ENCODE measurements at places on chromosomes 4 and X.

DNA sequence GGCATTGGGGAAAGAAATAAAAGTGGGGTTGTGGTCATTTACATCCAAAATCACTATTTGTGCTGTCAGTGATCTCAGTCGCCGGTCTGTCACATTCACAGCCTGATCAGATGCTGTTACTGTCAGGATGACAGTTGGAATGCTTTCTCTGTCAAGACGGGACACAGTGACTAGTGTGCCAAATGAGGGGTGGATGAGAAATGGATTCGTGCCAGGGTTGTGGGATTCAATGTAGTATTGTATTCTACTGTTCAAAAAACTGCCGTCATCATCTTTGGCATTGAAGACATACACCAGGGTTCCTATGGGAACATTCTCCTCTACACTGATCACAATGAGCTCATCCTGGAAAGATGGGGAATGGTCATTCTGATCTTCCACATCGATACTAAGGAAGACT lies 171.1 kb downstream of the DCHS2 start:
- DNase-seq = no peak

DNA sequence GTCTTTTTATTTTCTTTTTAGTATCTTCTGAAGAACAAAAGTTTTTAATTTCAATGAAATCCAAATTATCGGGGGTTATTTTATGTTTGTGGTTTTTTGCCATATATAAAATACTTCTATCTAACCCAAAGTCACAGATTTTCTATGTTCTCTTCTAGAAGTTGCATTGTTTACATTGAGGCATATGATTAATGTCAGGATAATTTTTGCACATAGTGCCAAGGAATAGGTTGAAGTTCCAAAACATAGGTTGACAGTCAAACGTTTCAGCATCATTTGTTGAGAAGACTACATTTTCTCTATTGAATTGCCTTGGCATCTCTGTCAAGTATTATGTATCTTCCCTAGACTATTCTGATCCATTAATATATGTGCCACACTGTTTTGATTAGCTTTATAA lies 64.5 kb downstream of the ANKRD17 start:
- no peak for DNase-seq

DNA sequence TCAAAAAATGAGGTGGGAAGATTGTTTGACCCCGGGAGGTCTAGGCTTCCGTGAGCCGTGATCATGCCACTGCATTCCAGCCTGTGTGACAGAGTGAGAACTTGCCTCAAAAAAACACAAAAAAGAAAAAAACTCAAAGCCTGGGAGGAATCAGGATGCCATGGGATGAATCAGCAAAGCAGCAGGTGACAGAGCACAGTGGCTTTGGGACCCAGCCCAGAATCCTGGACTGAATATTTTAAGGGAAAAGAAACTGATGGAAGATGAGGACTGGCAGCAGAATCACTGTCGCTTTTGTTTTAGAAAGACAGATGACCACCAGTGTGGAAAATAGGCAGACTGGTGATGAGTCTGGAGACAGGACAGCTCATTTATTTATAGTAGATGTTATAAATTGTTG lies 16.6 kb downstream of the S100G start:
- DNase-seq = peak; percentile 26

- no peak for DNase-seq
Measured at GRCh38 chr4:151782296-151782695, 21.5 kb upstream of the GATB start.

DNA sequence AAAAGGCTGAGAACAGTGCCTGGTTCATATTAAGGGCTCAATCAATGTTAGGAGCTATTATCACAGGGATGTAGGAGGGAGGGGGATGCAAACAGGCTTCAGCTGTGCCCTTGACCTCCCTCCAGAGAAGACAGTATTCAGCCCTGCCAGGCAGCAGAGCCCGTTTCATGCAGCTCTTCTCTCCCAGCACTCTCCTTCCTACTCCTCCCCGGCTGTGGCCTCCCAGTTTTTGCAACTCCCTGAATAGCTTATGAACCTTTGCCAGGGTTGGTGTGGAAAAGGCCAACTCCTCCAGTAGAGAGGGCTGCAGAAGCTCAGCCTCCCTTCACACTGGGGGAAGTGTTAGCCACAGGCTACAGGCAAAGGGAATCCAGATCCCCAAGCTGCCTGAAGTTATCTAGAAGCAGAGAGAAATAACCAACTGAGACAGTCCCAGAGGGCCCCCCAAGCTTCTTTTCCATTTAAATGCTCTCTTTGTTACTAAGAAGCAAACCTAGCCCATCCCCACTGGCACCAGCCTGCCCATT lies 31.7 kb upstream of the APLN start:
- no peak for DNase-seq

- no peak for DNase-seq
Measured at GRCh38 chrX:96579252-96579651, 105.4 kb upstream of the DIAPH2 start.

GRCh38 chr4:168667376-168667775 lies 170.5 kb downstream of the PALLD start:
- no peak for DNase-seq

DNA sequence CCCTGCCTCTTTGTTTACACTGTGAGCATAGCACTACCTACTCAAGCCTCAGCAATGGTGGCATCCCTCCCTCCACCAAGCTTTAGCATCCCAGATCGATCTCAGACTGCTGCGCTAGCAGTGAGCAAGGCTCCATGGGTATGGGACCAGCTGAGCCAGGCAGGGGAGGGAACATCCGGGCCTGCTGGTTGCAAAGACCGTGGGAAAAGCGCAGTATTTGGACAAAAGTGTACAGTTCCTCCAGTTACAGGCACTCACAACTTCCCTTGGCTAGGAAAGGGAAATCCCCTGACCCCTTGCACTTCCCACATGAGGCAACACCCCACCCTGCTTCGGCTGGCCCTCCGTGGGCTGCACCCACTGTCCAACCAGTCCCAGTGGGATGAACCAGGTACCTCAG lies 26.5 kb downstream of the EGF start:
- no peak for DNase-seq

DNA sequence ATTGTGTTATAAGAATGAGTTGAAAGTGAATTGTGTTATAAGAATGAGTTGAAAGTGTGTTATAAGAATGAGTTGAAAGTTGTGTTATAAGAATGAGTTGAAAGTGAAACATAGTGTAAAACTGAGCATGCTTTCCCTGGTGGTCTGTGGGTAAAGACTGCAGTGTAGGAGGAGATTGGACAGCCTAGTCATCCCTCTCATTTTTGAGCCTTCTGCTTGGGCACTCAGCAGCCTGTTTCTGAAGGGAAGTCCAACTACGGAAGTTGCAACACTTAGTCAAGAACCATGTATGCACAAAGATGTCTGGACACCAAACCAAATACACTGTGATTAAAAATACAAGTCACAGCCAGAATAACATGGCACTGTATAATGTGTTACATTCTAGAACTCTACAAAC lies 72.6 kb downstream of the ANK2 start:
- DNase-seq = no peak

- no peak for DNase-seq
Measured at GRCh38 chr4:89298788-89299152, 8.8 kb downstream of the GPRIN3 start.

DNA sequence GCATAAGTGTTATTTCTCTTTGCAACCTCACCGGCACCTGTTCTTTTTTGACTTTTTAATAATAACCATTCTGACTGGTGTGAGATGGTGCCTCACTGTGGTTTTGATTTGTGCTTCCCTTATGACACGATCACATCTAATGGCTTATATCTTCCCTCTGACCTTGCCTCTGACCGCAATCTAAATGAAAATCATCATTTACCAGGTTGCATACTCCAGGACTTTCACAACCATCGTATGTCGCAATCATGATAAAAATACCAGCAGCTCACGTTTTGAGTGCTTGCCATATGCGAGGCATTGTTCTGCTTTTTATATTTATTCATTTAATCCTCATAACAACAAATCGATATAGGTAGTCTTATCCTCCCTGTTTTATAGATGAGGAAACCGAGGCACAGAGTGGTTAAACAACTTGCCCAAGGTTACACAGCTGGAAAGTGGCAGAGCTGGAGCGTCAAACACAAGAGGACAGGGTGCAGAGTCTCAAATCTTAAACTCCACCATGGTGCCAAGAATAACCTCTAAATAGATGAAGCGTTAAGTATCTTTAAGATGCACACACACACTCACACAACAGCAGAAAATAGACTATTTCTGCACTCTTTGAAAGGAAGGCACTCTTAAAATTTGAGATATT lies 102.2 kb downstream of the SEL1L3 start:
- DNase-seq = no peak

- no peak for DNase-seq
Measured at GRCh38 chr4:15202481-15202880, 200.2 kb downstream of the CPEB2 start.

DNA sequence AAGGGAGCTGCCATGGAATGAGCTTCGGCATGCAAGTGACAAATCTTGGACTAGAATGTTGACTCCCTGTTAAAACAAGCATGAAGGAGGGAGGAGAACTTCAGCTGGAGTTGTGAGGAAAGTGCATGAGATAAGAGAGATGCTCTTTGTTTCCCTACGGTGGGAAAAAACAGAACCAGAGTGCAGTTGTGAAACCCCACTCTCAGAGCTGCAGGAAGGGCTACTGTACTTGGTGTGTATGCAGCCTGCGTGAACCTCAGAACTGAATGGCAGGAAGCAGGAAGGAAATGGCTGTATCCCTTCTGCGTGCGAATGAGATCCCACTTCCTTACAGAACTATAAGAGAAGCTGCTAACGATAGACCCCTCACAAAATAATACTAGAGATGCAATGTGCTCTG lies 57.2 kb downstream of the EGF start:
- DNase-seq = no peak

All from posterior cingulate gyrus (tissue), 11 donors.